ENCODE measurements at places on chromosomes 16 and 17.
A peak's percentile ranks its signal among the peaks of the same experiment; 100 is the strongest.

- no peak for DNase-seq
- H3K27me3 ChIP-seq, result no peaks in the 10 kb centered on the region
- no peak overlapping the region for H3K27ac ChIP-seq
- H3K4me3 ChIP-seq, result no peak overlapping the region
These were observed 43.8 kb downstream of the LAT start for GRCh38 chr16:29028457-29029167.

DNA sequence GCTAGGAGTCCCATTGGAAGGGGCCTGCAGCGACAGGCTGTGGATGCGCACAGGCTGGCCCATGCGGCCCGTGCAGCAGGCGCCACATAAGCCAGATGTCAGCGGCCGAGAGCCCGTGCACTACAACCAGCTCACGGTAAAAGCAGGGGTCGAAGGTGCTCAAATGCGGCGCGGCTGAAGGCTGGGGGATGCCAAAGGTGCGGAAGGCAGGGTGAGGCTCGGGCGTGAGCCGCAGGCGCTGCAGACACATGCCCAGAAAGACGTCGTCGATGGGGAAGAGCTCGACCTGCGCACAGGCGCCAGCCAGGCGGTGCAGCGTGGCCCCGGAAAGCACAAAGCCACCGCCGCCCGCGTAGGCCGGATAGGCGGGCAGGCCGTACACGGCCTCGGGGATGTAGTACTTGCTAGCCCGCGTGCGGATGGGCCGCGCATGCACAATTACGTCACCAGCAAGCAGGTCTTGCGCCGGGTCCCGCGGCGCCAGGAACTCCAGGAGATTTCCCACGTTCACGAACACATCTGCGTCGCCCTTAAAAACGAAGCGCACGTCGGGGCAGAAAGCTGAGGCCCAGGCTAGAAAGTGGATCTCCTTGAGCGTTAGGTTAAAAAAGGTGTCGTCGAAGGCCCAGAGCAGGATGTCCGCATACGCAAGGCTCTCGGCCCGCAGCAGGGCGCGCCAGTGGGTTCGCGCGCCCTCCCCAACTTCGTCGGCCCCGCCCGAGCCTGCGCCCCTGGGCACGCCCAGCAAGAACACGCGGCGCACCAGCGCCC lies 1.3 kb downstream of the B3GNT9 start:
- H3K4me3 ChIP-seq, result no peak overlapping the region
- H3K27me3 ChIP-seq, result no peaks in the 10 kb centered on the region
- H3K27ac ChIP-seq, result no peak overlapping the region
- peaks cover 9% of the 10 kb centered on the region for H3K4me1 ChIP-seq
- no peak for DNase-seq
- H3K36me3 ChIP-seq, result peaks cover 42% of the 10 kb centered on the region

DNA sequence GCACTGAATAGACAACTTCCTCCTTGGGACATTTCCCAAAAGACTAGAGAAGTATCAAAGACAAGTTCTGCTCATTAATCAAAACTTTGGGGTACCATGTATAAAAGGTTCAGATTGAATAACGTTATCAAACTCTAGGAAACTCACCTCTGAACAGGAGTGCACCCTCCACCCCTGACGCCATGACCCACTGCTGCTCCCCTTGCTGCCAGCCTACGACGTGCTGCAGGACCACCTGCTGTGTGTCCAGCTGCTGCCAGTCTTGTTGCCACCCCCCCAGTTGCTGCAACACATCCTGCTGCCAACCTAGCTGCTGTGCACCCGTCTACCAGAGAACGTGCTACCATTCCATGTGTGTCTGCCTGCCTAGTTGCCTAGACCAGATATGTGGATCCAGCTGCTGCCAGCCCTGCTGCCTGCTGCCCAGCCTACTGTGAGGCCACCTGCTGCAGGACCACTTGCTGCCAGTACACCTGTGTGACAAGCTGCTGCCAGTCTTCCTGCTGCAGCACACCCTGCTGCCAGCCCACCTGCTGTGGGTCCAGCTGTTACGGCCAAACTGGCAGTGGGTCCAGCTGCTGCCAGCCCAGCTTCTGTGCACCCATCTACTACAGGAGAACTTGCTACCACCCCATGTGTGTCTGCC lies 13.8 kb upstream of the KRTAP9-2 start:
- no peaks in the 10 kb centered on the region for H3K27me3 ChIP-seq
- DNase-seq, result no peak
- H3K4me1 ChIP-seq, result no peaks in the 10 kb centered on the region
- no peak overlapping the region for H3K4me3 ChIP-seq
- no peak overlapping the region for H3K27ac ChIP-seq

GRCh38 chr17:77894126-77894956 lies 64.2 kb upstream of the TNRC6C start:
- no peak for DNase-seq
- no peak overlapping the region for H3K27ac ChIP-seq
- no peak overlapping the region for H3K4me3 ChIP-seq
- no peaks in the 10 kb centered on the region for H3K27me3 ChIP-seq
- no peaks in the 10 kb centered on the region for H3K36me3 ChIP-seq
- no peaks in the 10 kb centered on the region for H3K4me1 ChIP-seq

DNA sequence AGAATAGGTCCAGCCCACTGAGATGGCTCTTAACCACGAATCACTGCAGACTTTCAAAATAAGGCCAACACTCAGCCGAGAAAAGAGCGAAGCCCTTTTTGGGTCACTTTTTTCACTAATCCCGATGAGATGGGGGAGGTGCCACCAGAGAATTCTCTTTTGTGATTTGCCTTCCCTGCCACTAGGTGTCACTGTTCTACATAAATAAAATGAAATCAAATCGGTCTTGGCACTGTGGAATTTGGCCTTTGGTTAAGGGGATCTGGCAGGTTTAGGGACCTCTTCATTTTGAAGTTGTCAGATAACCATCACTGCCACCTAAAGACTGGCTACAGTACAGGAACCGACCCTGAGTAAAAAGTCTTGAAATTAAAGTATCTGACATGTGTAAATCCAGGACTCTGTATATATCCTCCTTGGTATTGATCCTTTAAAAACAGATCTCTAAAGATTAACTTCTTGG lies 147.0 kb downstream of the HS3ST4 start:
- peaks cover 38% of the 10 kb centered on the region for H3K4me1 ChIP-seq
- no peaks in the 10 kb centered on the region for H3K36me3 ChIP-seq
- DNase-seq, result peak; percentile 90
- peak overlapping the region; percentile 29 for H3K4me3 ChIP-seq

DNA sequence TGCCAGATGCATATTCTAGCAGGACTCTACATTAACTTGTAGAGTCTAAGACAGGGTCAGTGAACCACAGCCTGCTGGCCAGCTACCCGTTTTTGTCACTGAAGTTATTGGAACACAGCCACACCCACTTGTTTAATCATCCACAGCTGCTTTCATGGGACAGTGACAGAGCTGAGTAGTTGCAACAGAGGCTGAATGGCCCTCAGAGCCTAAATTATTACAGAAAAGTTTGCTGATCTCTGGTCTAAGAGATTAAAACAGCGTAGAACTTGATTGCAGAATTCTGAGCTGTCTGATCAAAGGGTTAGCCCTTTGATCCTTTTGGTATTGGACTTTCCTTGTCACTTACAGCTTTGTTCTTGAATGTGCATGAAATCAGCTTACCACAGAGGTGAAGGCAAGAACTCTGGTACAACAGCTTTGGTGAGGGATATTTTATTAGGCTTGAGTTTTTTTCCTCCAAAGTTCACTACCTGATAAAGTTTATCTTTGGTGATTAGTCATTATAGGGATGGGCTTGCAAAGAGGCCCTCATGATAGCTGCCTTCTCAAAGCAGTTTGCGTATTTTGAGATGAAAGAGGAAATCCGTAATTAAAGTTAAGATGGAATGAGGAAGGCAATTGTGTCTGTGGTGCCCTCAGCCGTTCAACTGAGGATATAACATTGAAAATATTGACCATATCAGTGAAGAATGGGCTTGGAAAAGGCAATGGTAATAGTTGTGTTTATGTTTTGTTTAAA lies 23.6 kb downstream of the ALDH3A2 start:
- peaks cover 10% of the 10 kb centered on the region for H3K36me3 ChIP-seq
- H3K27me3 ChIP-seq, result no peaks in the 10 kb centered on the region
- H3K27ac ChIP-seq, result no peak overlapping the region

- H3K4me1 ChIP-seq, result no peaks in the 10 kb centered on the region
- no peak overlapping the region for H3K27ac ChIP-seq
- H3K27me3 ChIP-seq, result no peaks in the 10 kb centered on the region
- no peak overlapping the region for H3K4me3 ChIP-seq
- H3K36me3 ChIP-seq, result no peaks in the 10 kb centered on the region
These were observed 80.1 kb downstream of the DNAH17 start for GRCh38 chr17:78497115-78497540.

DNA sequence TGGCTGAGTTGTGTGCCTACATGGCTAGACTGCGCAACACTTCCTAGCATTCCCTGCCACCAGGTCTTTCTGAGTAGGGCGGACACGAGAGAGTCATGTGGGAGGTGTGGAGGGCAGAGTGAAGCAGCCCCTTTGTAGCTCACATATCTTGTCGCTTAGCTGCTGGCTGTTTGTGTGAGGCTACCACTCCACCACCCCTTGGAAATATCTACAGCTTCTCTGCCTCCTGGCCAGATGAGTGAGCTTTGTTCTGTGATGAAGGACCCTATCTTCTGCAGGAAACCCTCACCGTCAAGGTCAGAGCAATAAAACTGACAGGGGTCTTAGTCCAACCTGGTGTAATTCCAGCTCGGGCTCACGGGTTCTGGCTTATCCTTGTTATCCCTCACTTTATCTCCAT lies 232.1 kb upstream of the ASIC2 start:
- H3K27me3 ChIP-seq, result no peaks in the 10 kb centered on the region
- H3K36me3 ChIP-seq, result no peaks in the 10 kb centered on the region
- H3K27ac ChIP-seq, result no peak overlapping the region
- DNase-seq, result no peak

GRCh38 chr16:66904846-66905632 lies 13.6 kb downstream of the CDH16 start:
- no peak overlapping the region for H3K27ac ChIP-seq
- no peak for DNase-seq
- H3K27me3 ChIP-seq, result no peaks in the 10 kb centered on the region
- no peak overlapping the region for H3K4me3 ChIP-seq
- H3K36me3 ChIP-seq, result no peaks in the 10 kb centered on the region
- H3K4me1 ChIP-seq, result peaks cover 12% of the 10 kb centered on the region

GRCh38 chr17:75856062-75856756 lies 1.1 kb upstream of the WBP2 start:
- peaks cover 13% of the 10 kb centered on the region for H3K4me1 ChIP-seq
- peak overlapping the region; percentile 63 for H3K4me3 ChIP-seq
- H3K36me3 ChIP-seq, result peaks cover 5% of the 10 kb centered on the region
- no peak for DNase-seq
- H3K27ac ChIP-seq, result peak overlapping the region; percentile 86
- H3K27me3 ChIP-seq, result no peaks in the 10 kb centered on the region

GRCh38 chr17:10984220-10984619 lies 146.3 kb upstream of the PIRT start:
- peaks cover 6% of the 10 kb centered on the region for H3K27me3 ChIP-seq
- no peaks in the 10 kb centered on the region for H3K36me3 ChIP-seq
- no peaks in the 10 kb centered on the region for H3K4me1 ChIP-seq
- no peak overlapping the region for H3K27ac ChIP-seq
- DNase-seq, result no peak
- no peak overlapping the region for H3K4me3 ChIP-seq

DNA sequence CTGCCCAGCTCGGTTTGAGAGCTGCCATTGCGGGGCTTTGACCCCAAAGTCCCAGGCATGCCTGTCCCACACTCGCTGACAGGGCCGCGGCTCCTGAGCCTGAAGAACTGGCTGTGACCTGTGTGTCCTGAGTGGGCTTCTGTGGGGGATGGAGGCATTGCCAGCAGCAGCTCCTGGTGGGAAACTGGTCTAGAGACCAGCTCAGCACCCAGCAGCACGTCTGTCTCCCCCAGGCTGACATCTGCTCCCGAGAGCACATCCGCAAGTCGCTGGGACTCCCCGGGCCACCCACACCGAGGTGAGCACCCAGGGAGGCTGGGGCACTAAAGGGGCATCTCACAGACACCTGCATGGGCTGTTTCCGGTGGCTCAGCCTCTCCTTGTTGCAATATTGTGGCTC lies 13.4 kb downstream of the ENDOV start:
- H3K27me3 ChIP-seq, result no peaks in the 10 kb centered on the region
- no peak overlapping the region for H3K4me3 ChIP-seq
- DNase-seq, result no peak
- H3K36me3 ChIP-seq, result no peaks in the 10 kb centered on the region
- no peak overlapping the region for H3K27ac ChIP-seq
- H3K4me1 ChIP-seq, result no peaks in the 10 kb centered on the region

GRCh38 chr16:89040861-89041570 lies 52.6 kb upstream of the ACSF3 start:
- no peak for DNase-seq
- peaks cover 49% of the 10 kb centered on the region for H3K27me3 ChIP-seq
- H3K4me3 ChIP-seq, result no peak overlapping the region
- peaks cover 14% of the 10 kb centered on the region for H3K4me1 ChIP-seq
- no peak overlapping the region for H3K27ac ChIP-seq
- no peaks in the 10 kb centered on the region for H3K36me3 ChIP-seq

- no peak overlapping the region for H3K27ac ChIP-seq
- no peaks in the 10 kb centered on the region for H3K27me3 ChIP-seq
- no peaks in the 10 kb centered on the region for H3K4me1 ChIP-seq
- H3K4me3 ChIP-seq, result no peak overlapping the region
- DNase-seq, result no peak
These were observed 295.3 kb upstream of the KIF2B start for GRCh38 chr17:53527473-53527872.

- no peaks in the 10 kb centered on the region for H3K4me1 ChIP-seq
- H3K36me3 ChIP-seq, result no peaks in the 10 kb centered on the region
- no peaks in the 10 kb centered on the region for H3K27me3 ChIP-seq
- no peak overlapping the region for H3K4me3 ChIP-seq
- DNase-seq, result no peak
These were observed 57.3 kb downstream of the CACNG5 start for GRCh38 chr17:66892246-66892645.

GRCh38 chr17:72117535-72118334 lies 3.1 kb upstream of the SOX9 start:
- peaks cover 2% of the 10 kb centered on the region for H3K36me3 ChIP-seq
- H3K4me1 ChIP-seq, result peaks cover 20% of the 10 kb centered on the region
- H3K4me3 ChIP-seq, result peak overlapping the region; percentile 33
- no peak overlapping the region for H3K27ac ChIP-seq

DNA sequence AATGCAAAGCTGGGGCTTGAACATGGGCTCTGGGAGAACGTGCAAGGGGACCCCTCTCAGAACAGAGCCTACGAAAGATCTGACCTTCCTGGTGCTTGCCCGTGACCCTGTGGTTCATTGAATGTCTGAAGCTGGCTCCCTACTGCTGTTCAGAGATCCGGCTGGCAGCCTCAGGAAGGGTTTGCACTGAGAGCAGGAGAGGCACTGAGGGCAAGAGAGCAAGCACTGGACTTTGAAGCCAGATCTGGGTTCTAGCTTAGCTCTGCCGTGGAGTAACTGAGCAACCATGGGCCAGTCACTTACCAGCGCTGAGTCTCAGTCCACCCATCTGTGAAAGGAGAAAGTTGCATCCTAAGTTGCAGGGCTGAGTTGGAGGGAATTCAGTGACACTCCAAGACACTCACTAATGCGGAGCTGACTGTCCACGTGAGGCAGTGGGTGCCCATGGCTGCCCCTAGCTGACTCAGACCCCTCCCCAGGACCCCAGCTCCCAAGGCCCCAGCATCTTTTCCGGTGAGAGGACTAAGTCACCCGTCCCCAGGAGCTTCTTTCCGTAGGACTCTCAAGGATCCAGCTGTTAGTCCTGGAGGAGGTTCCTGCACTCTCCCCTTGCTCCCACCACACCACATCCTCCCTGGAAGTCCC lies 41.3 kb downstream of the BEAN1 start:
- H3K27me3 ChIP-seq, result peaks cover 8% of the 10 kb centered on the region
- no peak overlapping the region for H3K27ac ChIP-seq
- H3K4me3 ChIP-seq, result no peak overlapping the region
- no peak for DNase-seq

All from A673 (cell line).